ENCODE measurements at places on chromosomes 7 and 10.

DNA sequence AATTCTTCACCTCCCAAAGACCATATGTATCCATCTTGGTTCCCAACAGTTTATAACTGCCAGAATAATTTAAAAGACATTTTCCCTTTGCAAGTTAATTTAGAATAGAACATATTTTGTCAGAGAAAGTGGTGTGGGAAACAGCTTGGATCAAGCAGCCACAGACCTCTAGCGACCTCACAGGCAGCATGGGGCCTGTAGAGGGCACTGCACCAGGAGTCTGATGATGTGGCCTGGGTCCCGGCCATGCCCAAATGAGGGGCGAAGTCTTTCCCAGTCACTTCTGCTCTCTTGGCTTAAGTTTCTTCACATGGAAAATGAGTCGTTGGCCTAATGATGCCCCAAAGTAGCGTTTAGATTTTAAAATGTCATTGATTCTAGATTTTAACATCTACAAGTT, 243.2 kb downstream of the SDK1 start:
- DNase-seq, result no peak

DNA sequence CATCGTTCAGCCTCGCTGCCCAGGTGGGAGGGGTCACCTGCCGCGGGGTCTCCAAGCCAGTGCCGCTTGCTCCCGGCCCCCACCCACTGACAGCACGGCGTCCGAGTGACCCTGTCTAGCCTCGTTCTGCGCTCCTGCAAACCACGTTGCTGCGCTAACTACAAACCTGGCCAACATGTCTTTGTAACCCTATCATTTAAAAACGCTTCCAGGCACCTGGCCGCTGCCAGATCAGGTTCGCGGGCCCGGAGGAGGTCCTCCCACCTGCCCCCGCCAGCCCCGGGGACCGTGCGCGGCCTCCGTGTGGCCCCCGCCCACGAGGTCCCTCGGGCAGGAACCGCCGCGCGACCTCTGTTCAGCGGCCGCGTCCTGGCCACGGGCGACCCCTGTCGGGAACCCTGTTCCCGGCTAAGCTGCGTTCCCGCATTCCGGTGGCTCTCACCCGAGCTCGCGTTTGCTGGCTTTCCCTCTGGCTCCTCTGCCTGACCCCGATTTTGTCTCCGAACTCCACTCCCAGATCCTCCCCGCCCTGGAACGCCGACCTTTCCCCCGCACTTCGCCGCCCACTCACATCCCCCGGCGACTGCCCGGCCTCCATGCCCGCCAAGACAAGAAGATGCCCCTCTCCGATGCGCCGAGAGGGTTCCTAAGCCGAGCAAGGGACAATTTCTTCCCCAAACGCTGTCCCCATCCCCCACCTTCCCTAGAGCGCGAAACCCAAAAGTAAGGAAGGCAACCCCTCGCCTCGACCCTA, 2.4 kb downstream of the SFMBT2 start:
- no peak for DNase-seq

DNA sequence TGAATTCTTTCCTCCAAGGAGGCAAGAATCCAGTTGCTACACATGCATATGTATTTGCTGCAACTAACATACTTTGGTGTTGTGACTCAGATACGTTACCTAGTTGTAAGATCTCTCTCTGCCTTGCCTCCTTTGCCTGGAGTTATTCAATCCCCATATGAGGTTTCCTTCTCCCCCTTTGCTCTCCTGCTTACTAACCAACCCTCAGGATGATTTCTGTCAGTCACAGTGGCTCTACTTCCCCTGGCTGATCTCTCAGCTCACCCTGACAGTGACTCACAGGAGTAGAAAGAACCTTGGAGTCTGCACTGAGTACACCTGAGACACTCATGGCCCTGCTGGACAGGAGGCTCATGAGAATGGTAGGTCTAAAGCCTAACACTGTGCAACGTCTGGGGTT, 92.0 kb downstream of the TMEM106B start:
- no peak for DNase-seq

- DNase-seq, result no peak
Measured at GRCh38 chr10:26792758-26793495, 67.8 kb downstream of the ABI1 start.

DNA sequence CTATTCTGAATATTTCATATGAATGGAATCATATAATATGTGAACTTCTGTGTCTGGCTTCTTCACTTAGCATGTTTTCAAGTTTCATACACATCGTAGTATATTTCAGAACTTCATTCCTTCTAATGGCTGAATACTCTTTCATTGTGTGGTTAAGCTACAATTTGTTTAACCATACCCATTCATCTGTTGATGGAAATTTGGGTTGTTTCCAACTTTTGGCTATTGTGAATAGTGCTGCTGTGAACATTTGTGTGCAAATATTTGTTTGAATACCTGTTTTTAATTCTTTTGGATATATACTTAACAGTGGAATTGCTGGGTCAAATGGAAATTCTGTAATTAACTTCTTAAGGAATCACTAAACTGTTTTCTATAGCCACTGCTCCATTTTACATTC, 86.0 kb upstream of the MDFIC start:
- no peak for DNase-seq

DNA sequence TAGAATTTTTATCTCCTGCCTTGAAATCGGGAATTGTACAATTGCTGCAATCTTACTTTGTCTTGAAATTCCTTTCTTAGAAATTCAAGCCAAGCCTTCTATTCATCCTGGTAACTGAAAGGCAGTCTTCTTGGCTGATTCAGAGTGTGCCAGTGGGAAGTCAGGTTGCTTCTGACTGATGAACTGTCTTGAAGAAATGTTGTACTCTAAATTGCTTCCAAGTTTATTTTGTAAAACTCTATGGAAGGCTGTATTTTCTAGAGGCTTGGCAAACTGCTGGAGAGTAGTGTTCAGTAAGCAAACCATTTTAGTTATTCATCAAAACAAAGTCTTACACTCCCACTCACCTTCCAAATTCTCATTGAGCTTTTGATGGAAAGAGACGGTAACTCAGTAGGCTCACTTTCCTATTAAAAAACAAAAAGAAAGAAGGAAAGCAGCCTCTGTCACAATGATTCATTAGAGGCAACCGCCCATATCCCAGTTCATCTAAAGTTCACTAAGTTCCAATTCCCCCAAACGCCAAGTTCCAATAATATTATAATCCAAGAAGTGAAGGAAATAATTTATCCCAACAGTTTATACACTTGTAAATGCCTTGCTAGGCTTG, 187.9 kb upstream of the MALRD1 start:
- no peak for DNase-seq

- no peak for DNase-seq
Measured at GRCh38 chr7:40516376-40516775, 381.6 kb downstream of the SUGCT start.

DNA sequence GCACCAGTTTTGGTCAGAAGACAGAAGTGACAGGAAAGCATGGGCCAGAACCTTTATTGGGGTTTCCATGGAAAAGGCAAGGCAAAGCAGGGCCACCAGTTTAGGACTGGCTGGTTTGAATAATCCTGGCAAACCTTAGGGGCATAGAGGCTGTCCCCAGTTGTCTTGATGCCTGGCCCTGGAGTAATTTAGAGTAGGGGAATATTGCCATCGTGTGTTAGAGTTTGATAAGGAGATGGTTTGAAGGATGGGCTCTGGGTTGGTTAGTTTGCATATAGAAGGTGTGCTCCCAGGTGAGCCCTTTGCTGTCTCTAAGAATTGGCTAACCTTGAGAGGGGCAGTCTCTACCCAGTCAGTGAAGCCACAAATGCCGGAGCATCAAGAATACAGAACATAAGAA, 79.6 kb downstream of the ZNF777 start:
- DNase-seq, result no peak

GRCh38 chr7:105098863-105099515, 85.0 kb downstream of the KMT2E start:
- no peak for DNase-seq

- DNase-seq, result no peak
Measured at GRCh38 chr7:51012569-51013217, 230.0 kb upstream of the GRB10 start.

GRCh38 chr10:129491123-129491734, 24.2 kb downstream of the MGMT start:
- no peak for DNase-seq

- DNase-seq, result peak; percentile 37
Measured at GRCh38 chr10:31864834-31865518, 63.7 kb downstream of the ARHGAP12 start.

GRCh38 chr10:113854761-113855588, 514 bp downstream of the NHLRC2 start:
- DNase-seq, result peak; percentile 50

DNA sequence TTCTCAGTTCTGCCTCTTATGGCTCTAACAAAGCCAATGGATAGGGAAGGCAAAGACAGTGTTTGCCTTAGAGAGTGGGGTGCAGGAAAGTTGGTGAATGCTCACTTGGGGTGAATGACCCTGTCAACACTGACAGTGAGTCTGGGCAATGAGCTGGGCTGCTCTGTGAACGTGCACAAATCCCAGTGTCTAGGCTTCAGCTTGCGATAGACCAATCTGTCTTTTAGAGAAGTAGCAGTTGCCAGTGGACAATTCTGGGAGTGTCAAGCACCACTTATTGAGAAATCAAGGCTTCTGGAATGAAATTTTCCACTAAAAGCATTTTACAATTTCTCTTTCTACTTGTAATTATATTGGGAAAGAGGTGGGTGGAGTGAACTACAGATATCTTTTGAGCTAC, 141.4 kb downstream of the HERPUD2 start:
- no peak for DNase-seq
